ENCODE measurements at places on chromosomes 3 and 15.

DNA sequence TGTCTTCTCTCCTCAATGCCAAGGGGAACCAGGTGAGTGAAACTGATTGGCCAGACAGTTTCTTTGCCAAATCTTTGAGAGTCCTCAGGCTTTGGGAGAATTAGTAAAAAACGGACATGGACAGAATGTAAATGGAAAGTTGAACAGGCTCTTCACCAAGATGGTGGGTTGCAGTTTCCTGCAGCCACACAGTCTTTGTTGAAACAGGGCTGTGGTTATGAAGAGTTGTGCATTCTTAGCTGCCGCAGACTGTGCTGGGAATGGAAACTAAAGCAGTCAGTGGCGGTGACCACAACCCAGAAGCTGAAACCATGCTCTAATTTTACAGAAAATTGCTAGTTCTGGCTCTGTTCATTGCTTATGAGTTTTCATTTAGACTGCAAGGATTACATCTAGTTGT, 42.1 kb upstream of the TASOR start:
- peak; percentile 6 for DNase-seq

GRCh38 chr15:41408234-41408641, 5.9 kb upstream of the NDUFAF1 start:
- DNase-seq = peak; percentile 99

- peak; percentile 69 for DNase-seq
Observed at GRCh38 chr15:39495871-39496840, 84.7 kb upstream of the THBS1 start.

GRCh38 chr3:27573780-27574437, 89.7 kb upstream of the SLC4A7 start:
- peak; percentile 13 for DNase-seq

GRCh38 chr3:78908236-78908635, 859.6 kb downstream of the ROBO1 start:
- peak; percentile 61 for DNase-seq

- no peak for DNase-seq
Observed at GRCh38 chr15:93895976-93896770, 335.2 kb upstream of the MCTP2 start.

Data from amniotic epithelial cell (primary cell).